ENCODE measurements at places on chromosomes 7 and 10. TPM values are rescaled to one million over a fixed set of nuclear protein-coding genes. Genes with fewer than 3 reads are reported as not detected.

Gene PTN
- total RNA-seq: not detected

Gene SLC39A12
- not detected for total RNA-seq

Gene GTF2I
- 177 TPM for total RNA-seq

Gene GNAT3
- total RNA-seq: not detected

Gene TLX1
- total RNA-seq: not detected

Gene OR2A5
- total RNA-seq: not detected

Gene ARHGEF5
- total RNA-seq: 10.0 TPM

Gene PRPS1L1
- total RNA-seq: not detected

Gene UCN3
- total RNA-seq: not detected

Gene OR13A1
- total RNA-seq: not detected

Gene MMRN2
- total RNA-seq: not detected

Gene AFAP1L2
- 4.8 TPM for total RNA-seq

Gene RBP4
- total RNA-seq: not detected

Gene KCNMA1
- total RNA-seq: 0.16 TPM

Gene WNT16
- total RNA-seq: not detected

Gene ABCB1
- total RNA-seq: 2.8 TPM

Gene BEND7
- not detected for total RNA-seq

Gene SPDYE11
- total RNA-seq: not detected

Gene COMMD3
- total RNA-seq: 63.3 TPM

Gene RBP3
- not detected for total RNA-seq

Gene IFIT1B
- total RNA-seq: not detected

Gene TMEM225B
- 1.4 TPM for total RNA-seq

Gene TACR2
- total RNA-seq: not detected

Gene MKI67
- 356 TPM for total RNA-seq

Gene GCK
- not detected for total RNA-seq

Gene ZNF138
- total RNA-seq: 10.9 TPM

Gene AOC1
- not detected for total RNA-seq

Gene SFRP4
- total RNA-seq: not detected

Gene SLC26A3
- not detected for total RNA-seq

Gene BMS1
- total RNA-seq: 17.5 TPM

Gene IFRD1
- total RNA-seq: 42.5 TPM
